Fibroblast of skin of left quadriceps (primary cell): ENCODE measurements at places on chromosomes 1 and 21.

DNA sequence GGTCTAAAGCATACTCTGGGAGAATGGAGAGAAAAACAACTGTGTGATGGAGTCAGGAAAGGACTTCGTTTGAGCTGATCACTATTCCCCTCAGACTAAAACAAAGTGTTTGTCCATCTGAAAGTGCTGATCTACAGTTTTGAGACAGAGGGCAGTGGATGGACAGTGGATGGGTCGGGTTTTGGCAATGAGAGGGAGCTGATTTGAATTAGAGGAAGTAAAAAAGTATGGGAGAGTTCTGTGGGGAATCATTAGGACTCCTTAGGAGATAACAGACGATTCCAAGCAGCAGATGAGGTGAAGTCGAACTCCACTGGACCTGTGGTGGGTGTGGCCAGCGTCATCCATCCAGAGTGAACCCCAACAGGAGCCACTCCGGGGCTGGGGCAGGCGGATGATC, 62.3 kb downstream of the PTGS2 start:
- DNase-seq = no peak

DNA sequence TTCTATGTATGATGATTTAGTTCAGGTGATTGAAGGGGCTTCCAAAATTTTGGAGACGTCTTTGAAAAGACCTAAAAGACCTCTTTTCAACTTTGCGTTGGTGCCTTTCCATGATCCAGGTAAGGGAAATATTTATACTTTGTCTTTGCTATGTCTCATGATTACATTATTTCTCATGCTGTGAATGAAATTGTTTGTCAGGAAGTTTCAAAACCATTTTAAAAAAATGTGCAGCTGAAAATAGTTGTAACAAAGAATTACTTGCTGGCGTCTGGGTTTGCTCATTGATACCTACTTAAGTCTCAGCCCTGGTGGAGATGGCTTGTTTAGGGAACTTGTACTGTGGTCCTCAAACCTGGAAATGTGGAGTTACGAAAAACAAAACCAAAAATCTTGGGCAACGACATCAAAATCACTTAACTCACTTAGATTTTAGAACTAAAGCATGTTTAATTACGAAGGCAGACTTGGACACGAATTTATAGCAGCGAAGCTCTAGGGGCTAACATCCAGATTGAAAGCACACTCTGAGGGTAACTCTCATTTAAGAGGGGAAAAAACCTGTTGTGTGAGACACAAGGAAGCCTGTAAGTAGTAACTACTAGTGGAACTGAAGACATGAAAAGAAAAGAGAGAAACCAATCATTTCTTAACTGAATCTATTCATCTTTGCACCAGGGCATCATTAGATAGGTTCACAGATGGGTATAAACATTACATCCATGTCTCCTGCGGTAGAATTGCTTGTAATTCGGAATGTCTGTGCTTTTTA, 924 bp downstream of the HMCN1 start:
- DNase-seq = no peak

DNA sequence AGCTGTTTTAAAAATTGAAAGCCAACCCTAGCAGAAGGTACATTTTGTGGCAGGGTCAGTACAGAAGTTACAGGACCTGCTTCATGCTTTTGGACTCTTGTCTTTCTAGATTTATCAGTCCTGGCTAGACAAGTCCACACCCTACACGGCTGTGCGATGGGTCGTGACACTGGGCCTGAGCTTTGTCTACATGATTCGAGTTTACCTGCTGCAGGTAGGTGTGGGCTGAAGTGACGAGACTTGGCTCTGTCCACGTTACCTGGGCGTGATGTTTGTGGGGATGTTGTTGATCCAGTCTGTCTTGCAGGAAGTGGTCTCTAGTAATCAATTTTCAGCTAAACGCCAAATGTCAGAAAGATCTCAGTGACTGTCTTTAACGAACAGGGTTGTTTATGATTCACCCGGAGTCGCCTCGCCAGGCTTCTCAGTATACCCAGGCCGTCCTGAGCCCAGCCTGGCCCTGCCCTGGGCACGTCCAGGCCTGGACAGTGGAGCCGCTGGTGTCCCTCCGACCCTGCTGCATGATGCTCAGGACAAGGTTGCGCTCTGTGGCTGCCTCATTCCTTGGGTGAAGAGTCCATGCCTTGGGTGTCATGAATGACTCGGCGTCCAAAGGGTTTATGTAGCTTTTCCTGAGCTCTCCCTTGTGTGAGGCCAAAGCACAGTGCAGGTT, 5.5 kb downstream of the RER1 start:
- DNase-seq = no peak

- DNase-seq = no peak
These were observed 233.8 kb upstream of the USP25 start for GRCh38 chr21:15495965-15496364.

GRCh38 chr1:109011335-109011734, 30.6 kb downstream of the WDR47 start:
- DNase-seq = no peak

DNA sequence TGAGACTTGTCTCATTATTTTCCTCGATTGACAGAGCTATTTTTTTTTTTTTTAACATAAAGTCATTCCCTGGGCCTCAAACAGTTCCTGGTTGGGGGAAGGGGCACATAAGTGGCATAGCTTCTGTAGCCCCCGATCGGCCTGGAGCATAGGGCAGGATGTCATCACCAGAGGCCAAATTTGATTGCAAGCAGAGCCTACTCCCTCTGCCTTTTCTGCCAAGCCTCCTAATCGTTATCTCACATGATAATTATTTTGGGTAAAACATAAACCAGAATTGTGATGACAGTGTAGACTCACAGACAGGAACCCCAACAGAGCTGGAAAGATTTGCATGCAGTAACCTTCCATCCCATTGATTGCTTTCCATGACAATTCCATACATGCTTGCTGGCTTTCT, 404.8 kb downstream of the PCP4 start:
- no peak for DNase-seq

DNA sequence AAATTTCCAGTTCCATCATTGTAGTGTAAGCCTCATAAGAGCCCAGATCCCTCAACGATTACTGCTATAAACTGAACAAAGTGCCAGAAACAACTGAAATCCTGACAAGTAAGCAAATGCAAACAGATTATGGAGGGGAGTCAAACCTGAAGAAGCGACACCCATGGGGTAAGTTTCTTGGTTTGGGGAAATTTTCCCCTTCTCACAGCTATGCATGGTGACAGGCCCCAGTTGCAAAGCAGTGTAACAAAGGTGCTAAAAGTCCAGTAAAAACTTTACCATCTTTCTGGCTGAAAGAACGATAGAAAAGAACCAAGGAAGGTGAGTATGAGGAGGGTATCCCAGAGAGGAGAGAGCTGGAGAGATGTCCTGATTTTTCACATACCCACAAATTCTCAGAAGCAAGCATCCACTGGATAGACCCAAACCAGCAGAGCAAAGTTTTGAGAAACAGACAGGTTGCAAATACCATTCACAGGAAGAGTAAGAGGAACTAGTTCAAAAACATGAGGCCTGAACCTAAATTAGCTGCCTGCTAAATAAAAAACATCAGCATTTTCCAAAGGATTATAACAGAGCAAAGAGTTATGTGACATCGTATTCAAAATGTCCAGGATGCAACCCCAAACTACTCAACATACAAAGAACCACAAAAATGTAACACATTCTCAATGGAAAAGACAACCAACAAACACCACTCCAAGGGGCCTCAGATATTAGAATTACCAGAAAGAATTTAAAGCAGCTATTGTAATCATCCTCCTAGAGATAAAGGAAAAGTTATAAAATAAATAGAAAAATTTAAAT, 14.5 kb downstream of the SCYL3 start:
- no peak for DNase-seq

DNA sequence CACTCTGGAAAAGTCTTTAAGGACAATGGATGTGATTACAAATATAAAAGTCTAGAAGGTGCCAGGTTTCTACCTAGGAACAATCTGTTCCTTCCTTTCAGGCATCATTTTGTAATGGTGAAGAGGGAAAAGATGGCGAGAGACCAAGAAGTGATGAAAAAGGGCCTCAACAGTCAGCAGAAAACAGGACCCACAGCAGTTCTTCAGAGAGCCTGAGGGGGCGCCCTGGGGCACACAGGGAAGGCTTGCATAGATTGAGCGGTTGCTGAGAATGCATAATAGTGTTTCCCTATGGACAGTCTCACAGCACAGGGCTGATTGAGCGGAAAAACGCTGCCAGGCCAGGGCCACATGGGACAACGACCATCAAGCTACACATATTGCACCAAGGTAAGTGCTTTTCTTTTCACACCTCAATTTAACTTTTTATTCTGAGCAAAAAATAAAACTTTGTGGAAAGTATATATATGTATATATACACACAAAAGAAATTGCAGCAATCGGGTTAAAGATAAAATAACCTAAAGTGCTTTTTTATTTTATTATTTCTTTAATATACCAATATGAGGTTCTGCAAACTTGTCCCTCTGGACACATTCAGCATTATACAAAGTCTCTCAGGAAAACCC, 3.1 kb upstream of the YRDC start:
- peak; percentile 58 for DNase-seq

GRCh38 chr21:41052820-41053555, 115.0 kb upstream of the BACE2 start:
- DNase-seq = no peak

- DNase-seq = no peak
These were observed 37.5 kb upstream of the NADK start for GRCh38 chr1:1815606-1816281.

- DNase-seq = no peak
These were observed 14.4 kb downstream of the ILDR2 start for GRCh38 chr1:166960858-166961474.

GRCh38 chr1:19165501-19165900, 44.6 kb downstream of the UBR4 start:
- DNase-seq = no peak

- DNase-seq = peak; percentile 34
These were observed 52.3 kb upstream of the DUSP10 start for GRCh38 chr1:221794079-221794670.

GRCh38 chr21:15774590-15774989, 44.8 kb downstream of the USP25 start:
- DNase-seq = peak; percentile 72

DNA sequence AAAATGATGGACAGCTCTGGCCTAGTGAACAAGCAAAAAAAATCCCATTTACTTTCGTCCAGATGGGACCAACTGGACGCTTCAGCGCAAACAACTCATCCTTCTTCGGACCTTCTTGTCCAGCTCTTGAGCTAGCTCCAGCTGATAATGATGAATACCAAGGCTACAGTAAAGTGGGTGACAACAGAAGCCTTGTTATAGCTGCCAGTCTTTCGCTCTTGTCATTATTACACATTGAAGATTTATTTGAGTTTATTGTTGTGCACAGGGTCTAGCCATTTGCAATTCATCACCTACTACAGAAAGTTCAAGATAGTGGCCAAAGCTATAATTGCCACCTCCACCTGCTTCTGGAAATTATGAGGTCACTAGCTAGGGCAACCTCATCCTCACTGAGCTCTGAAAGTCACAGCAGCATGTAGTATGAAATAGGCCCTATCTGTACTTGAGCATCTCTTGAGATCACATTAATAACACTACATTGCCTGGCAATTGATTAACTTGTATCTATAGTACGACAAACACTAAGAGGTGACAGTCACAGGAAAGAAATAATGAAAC, 76.9 kb downstream of the GPATCH2 start:
- DNase-seq = no peak

- DNase-seq = peak; percentile 35
These were observed 57.7 kb downstream of the ATG4C start for GRCh38 chr1:62841587-62842169.

GRCh38 chr21:34795175-34795547, 126.4 kb downstream of the CLIC6 start:
- no peak for DNase-seq

DNA sequence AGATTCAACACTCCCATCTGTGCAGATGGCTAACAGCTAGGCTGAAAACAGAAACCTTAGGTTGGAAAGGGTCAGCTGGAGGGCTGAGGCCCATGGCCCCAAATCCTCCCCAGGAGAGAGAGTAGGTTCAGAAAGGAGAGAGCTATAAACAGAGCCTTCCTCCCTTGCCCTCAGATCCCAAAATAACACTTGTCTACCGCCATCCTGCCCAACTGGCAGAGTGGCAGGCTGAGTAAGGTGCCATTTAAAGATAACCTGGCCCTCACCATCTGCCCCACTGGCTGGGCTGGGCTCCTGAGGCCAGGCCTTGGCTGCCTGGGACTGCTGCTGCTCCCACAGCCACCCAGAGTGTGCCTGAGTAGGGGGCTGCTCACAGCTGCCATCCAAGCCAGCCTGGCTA, 4.3 kb upstream of the SHISA4 start:
- no peak for DNase-seq

DNA sequence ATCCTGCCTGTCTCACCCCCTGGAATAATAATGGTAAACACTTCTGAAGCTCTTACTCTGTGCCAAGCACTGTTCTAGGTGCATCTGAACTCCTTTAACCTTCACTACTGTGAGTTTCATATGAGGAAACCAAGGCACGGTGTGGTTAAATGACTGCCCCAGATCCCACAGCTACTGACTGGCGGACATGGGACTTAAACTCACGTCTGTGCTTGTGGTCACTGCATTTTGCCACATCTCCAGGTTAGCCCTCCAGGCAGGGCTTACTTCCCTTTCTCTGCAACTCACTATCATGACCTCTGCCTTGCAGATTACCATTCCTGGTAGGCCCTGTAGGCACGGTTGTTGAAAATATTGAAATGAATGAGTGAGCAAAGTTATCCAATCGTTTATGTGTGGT, 83.4 kb downstream of the ADSS2 start:
- no peak for DNase-seq

- no peak for DNase-seq
These were observed 15.3 kb upstream of the POU3F1 start for GRCh38 chr1:38061883-38062328.

- DNase-seq = no peak
These were observed 124.8 kb downstream of the KCNN3 start for GRCh38 chr1:154745286-154745731.

DNA sequence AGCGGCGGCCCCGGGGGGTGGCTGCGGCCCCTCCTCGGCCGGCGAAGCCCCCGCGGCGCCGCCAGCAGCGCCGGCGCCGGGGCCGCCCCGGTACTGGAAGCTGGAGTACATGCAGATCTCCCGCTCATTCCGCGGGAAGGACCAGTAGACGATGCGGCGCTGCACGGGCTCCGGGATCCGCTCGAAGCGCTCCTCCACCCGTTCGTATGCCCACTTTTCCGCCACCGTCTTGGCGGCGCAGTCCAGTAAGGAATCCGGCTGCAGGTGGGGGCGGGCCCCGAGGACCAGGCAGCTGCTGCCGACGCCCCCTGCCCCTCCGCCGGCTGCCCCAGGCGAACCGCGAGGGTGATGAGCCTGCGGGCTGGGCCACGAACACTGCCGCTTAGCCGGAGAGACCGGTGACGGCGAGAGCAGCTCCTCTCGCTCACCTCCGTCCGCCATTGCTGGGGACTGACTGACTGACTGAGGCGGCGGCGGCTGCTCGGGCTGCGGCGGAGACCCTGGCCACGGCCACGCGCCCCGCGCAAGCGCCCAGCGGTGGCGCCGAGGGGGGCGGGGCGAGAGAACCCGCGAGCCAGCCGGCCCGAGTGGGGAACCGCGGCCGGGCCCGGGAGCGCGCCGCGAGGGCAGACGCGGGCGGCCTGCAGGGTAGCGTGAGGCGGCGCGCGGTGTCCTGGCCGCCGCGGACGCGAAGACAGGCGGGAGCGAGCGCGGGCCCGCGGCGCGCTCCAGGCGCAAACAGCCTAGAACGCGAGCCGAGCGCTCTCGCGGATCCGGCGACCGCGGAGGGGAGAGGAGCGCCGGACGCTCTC, at the start of gene ZSWIM5:
Gene ZSWIM5 (minus strand): TSS at position 696 of the 812 bp plus-strand sequence. CDS start 255 bp downstream, at position 441.
- DNase-seq = no peak

- no peak for DNase-seq
These were observed 1809.6 kb downstream of the BRINP3 start for GRCh38 chr1:188668083-188668482.
